ENCODE measurements at places on chromosomes 11 and 22.

- no peak for DNase-seq
These were observed 114.4 kb downstream of the CADM1 start for GRCh38 chr11:115389790-115390189.

GRCh38 chr11:131957875-131958274, 587.5 kb downstream of the NTM start:
- no peak for DNase-seq

DNA sequence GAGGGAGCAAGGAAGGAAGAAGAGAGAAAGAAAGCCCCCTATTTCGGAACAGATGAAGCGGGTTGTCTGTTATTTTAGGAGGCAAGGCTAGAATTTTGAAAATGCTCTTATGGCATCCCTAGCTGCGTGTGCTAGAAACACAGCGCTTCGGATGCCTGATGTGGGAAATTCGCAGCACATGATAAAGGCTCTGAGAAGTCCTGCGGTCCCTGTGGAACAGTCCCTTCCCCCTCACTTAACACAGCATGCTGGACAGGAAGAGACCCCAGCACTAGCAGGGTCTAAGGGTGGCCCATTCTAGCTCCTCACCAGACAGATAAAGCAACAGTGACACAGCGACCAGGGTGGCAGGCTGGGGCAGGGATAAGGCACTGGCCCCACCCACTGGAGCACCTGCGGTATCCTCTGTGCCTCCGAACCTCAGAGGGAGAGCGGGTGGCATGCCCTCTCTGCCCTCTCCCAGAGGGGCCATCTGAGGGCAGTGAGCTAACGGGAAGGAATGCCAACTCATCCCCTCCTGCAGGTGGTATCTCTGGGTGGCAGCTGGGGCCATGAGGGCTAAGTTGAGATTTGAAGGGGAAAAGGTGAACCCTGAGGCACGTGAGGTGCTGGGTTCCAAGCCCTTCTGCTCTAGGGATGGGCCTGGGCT, 75.7 kb downstream of the SCUBE1 start:
- no peak for DNase-seq

- DNase-seq, result peak; percentile 90
These were observed 94.7 kb upstream of the RASSF10 start for GRCh38 chr11:12914400-12914912.

DNA sequence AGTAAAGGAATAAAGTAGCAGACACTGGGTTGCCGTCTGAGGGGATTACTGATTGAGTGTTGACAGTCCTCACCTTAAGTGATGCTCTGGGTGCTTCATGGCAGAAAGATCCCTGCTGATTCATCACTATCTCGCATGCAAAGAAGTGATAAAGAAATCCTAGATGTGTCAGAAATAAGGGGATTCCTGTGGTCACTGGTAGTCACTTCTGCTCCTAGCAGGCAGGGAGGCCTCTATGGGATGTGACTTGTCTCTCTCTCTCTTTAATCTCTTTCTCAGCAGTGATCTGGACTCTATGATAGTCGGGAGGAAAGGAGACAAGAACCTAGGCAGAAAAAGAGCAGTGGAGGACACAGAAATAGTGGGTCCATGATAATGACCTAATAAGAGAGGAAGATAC, 30.9 kb upstream of the OR56A1 start:
- no peak for DNase-seq

DNA sequence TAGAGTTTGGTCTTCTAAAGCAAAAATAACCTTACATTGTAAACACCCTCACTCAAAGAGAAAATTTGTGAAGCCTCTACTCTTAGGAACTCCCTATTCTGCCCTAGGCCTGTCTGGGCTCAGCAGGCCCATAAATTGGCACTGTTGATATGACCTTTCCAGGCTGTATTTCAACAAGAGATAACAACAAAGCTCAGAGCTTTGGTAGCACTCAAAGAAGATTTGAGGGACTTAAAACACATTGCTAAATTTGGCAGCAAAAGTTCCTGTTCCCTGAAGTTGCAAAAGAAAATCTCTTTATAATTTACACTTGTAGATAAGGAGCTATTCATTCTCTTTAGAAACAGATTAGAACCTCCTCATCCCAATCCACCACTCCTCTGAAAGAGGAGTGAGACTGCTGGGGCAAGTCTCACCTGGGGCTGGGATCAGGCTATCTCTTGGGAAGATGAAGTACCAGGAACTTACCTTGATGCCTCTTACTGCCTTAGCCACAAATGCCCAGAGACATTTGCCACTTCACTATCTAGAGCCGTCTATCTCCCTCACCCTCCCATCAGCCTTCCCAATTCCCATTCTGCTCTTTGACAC, 110.4 kb upstream of the AKIP1 start:
- no peak for DNase-seq

DNA sequence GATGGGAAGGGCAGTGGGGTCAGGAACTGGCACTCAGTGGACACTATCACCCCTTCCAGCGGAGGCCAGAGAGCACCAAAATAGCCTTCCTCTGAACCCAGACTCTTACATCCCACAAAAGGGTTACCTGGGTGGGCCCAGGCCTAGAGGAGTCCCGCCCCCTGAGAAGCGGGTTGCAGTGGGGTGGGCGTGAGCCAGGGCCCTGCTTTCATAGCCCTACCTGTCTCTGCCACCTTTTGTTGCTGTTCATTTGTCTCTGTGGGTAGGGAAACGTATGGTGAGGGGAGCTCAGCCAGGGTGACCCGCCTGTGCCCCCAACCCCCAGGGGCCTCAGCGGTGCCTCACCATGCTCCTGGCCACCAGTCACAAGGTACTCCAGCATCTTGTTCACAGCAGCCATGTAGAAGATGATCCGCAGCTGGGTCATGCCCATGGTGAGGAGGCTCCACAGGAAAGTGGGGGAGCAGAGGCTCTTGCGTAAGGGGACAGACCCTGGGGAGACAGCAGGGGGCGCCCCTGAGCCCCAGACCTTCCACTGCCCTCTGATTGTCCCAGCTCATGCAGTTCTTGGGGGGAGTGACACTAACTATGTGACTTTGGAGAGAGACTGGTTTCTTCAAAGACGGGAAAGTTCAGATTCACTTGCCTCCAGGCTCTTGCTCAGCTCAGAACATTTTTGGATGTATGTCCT, 24.0 kb downstream of the SLC43A1 start:
- DNase-seq, result peak; percentile 48

GRCh38 chr22:36027935-36028645, 534 bp downstream of the RBFOX2 start:
- DNase-seq, result peak; percentile 71

GRCh38 chr11:67071420-67072284, 15.0 kb downstream of the RHOD start:
- peak; percentile 80 for DNase-seq

DNA sequence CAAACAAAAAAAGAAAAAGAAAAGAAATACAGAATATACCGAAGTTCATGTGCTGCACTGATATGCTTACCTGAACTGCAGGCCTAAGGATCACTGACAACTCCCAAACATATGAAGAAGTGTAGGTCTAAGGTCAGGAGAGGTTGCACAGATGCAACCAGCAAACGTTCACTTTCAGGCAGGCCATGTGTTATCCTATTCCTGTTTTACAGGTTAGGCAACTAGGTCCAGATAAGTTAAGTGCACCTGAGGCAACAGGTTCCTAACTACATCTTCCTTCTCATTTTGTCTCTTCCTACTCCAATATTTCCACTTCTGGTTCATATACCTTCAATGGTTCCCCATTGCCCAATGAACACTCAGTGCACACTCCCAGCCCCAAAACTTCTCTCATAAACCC, 15.1 kb downstream of the PI4KA start:
- no peak for DNase-seq

DNA sequence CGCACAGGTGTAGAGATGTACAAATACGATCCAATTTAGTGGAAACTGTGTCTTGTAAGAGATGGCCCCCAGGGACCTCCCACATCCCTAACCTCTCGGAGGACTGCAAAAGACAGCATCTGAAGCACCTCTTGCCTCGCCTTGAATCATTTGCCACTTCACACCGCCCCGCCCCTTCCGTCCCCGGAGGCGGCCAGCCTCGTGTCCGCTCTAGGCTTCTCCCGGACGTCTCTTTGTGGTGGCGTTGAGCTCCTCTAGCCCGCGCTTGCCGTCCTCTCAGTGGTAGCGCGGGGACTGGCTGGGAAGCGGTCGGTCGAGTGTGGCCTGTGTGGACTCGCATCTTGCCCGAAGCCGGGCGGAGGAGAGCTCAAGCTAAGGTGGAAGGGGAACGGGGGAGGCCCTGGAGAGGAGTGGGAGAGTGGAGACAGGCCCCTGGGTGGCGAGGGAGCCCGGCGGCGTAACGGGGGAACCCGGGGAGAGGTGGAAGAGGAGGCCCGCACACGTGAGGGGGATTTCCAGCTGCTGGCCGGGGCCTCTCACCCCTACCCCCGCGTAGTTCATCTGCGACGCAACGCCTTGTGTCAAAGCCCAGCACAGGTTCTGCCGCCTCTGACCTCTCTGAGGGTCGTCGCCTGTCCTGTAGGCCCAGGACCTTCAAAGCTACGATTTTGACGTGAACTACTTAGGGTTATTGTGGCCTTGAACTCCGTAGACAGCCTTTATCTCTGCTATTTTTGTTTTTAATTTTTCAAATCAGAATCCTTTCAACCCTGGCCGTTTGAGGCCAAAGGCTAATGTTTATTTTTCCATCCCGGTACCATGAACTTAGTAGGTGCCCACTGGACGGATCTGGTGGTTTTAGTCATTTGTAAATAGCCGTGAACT, at the start of gene ARL14EP:
Gene ARL14EP (plus strand): TSS at position 279 of the 885 bp plus-strand sequence. CDS start 7,845 bp downstream, outside the sequence.
- DNase-seq, result peak; percentile 93

GRCh38 chr11:46335890-46336562, 11.2 kb upstream of the DGKZ start:
- DNase-seq, result no peak

- no peak for DNase-seq
These were observed 55.9 kb upstream of the PHF21B start for GRCh38 chr22:45065726-45066125.

- no peak for DNase-seq
These were observed 40.9 kb upstream of the CELSR1 start for GRCh38 chr22:46578251-46578823.

DNA sequence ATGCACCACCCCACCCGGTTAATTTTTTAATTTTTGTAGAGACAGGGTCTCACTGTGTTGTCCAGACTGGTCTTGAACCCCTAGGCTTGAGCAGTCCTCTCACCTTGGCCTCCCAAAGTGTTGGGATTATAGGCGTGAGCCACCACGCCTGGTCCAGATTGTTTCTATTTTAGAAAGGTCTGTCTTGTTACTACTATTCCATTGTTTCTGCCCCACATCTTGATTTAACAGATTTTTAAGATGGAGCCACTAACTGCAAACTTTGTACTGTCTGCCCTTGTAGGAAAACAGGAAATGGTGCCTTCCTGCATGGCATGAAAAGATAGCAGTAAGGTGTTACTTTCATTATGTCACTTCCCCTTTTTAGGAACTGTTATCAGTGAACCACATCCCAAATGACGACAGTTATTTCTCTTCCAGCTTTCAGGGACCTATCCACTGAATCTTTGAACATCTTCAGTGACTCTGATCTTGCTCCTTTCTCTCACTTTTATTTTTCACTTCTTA, 23.2 kb downstream of the TAF1D start:
- DNase-seq, result no peak

DNA sequence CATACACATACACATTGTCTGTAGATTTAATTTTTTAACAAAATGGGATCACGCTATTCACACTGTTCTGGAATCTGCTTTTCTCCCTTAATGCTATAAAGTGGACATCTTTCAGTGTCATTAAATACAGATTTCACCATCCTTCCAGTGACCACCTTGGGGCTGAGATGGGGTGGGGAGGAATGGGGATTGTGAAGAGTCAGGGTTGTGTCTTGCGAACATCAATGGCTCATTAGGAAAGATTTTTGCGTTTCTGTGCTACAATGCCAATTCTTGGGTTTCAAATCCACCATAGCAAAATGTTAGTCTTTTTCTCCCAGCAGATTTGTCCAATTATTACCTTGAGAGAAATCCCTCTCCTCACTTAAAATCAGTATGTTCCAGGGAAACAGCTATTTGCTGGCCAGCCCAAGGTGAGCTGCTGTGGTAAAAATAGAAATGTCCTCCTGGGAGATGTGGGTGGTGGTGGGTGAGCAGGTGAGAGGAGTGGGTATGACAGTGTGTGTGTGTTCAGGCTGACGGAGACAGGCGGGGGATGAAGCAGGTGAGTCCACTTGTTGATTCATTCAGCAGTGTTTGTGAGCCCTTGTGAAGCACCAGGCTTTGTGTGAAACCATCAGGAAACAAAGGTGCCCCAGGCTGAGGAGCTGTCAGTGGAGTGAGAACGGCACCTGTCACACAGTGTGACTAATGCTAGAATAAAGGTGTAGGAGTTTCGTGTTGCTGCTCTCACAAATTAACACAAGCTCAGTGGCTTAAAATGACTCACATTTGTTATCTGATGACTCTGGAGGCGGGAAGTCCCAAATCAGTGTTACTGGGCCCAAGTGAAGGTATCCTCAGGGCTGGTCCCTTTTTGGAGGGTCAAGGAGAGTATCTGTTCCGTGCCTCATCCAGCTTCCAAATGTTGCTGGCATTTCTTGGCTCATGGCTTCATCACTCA, 1.7 kb upstream of the CBX6 start:
- no peak for DNase-seq

DNA sequence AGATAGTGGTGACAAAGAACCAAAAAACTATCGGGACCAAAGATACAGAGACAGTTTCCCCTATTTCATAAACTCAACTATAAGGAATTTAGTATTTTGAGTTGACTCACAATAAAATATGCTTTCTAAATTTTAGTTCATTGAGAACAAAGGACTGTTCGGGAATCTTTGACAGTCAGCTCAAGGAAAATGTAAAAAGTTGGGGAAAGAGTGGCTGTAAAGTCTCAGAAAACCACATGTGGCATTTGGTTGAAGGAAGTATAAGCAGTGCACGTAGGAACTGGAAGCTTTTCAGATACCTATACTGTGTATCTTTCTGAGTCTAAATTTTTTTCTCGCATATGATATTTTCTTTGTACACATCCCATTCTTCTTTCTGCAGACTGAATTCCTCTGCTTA, 688.9 kb downstream of the KCNA4 start:
- DNase-seq, result no peak

DNA sequence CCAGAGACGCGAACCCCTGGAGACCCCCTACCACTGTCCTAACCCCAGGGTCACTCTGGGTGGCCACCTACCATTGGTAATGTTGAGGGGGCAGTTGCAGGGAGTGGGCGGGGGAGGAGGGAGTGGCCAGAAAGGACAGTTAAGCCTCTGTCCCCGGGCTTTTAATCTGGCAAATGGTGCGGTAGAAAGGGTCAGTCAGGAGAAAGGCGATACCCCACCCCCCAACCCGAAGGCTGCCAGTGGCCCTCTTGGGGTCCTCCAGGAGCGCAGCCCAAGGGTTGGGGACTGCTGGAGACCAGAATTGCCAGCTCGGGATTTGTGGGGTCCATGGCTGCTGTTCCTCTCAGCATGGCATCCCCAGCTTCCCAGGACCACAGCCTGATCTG, 742 bp downstream of the P2RY2 start:
- no peak for DNase-seq

- DNase-seq, result peak; percentile 21
These were observed 88.9 kb downstream of the MAML2 start for GRCh38 chr11:96254087-96254486.

DNA sequence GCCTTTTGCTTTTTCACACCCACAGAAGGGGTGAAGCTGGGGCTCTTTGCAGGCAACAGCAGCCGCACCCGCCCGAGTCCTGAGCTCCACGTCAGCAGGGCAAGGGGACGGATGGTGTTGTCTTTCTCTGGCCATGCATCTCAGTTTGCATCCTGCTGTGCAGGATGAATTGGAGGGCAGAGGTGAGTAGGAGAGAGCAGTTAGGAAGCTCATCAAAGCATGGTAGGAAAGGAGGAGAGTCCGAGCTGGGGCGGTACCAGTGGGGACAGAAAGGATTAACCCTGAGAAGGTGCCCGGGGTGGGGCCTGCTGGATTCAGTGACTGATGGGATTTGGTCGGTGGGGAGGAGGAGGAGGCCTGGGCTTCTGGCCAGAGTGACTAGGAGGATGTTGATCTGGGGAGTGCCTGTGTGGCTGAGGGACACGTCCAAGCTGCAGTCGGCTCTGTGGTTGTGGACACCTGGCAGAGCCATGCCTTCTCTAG, 14.6 kb downstream of the FAM83F start:
- no peak for DNase-seq

Data from AG08395 (cell line).